ENCODE measurements at places on chromosomes 16 and 17.
A peak's percentile ranks its signal among the peaks of the same experiment; 100 is the strongest.

GRCh38 chr17:75047398-75048098 lies 523 bp downstream of the KCTD2 start:
- peak; percentile 19 for DNase-seq

DNA sequence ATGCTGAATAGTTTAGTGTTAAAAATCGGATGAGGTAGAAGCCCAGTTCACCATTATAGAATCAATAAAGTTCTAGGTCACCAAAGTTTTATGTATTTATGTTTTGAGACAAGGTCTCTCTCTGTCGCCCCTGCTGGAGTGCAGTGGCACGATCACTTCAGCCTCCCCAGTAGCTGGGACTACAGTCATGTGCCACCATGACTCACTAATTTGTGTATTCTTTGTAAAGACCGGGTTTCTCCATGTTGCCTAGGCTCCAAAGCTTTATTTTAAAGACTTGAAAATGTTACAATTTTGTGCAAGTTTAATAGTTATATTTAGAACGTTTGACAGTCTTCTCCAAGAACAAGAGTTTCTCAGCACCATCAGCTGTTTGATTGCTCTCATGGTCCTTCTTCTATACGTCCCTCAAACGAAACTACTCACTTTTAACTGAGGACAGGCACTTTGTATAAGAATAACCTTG lies 32.1 kb downstream of the NDE1 start:
- peak; percentile 84 for DNase-seq

DNA sequence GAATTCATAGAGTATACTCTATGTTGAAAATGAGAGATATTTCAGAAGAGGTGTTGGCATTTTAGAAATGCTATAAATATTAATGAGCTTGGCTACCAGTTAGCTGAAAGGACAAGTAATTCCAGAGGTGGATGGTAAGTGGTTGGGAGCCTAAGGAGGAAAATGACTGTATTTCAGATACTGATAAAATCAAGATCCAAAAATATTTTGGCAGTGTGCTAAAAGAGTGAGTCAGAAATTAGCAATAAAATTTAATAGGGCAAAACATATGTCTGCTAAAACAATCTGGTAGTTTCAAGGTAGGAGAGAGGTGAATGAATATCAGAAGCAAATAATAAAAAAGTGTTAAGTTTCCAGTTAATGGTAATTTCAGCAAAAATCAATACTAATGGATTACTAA lies 1287.9 kb downstream of the CDH8 start:
- no peak for DNase-seq

- no peak for DNase-seq
Measured at GRCh38 chr16:63481060-63481459, 1444.8 kb upstream of the CDH8 start.
